Neural progenitor cell (in vitro differentiated cells): ENCODE measurements at places on chromosomes 3 and 15. TPM values are rescaled to one million over a fixed set of nuclear protein-coding genes. Genes with fewer than 3 reads are reported as not detected.

DNA sequence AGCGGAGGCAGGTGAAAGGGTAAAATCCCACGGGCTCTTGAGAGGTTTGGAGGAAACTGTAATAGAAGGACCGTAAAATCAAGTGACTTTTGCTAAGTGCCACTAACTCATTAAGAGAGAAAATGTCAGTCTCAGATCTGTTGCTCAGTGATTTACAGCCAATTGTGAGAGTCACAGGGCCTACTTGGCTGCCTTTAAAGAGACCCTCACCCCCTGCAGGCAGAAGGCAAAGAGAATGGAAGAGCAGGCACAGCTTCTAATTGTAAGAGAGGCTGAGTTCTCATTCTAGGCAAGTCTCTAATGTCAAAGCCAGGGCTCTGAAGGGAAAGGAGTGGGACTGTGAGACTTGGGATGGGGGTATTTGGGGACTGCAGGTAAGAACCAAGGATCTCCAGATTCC, 9.3 kb upstream of the SYNM start:
- DNase-seq, result peak; percentile 70

GRCh38 chr3:113662824-113663223, 33.6 kb downstream of the USF3 start:
- no peak for DNase-seq

DNA sequence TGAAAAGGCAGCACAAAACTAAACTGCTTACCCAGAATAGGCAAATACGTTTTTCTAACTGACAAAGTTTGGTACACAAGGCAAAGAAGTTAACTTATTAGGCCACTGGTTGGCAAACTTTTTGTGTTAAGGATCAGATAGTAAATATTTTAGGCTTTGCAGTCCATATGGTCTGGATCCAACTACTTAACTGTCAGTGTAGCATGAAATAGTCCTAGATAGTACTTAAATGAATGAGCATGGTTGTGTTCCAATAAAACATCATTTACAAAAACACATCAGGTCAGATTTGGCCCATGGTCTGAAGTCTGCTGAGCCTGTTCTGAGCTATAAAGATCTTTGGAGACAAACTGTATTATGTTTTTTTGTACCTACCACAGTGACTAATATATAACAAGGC, 136.9 kb downstream of the PCCB start:
- no peak for DNase-seq

GPD1L gene
- total RNA-seq, result 1.6 and 5.6 TPM in 2 replicates

GRCh38 chr15:80856809-80857377, 77.7 kb downstream of the CEMIP start:
- DNase-seq, result peak; percentile 75

- DNase-seq, result peak; percentile 6
These were observed 39.7 kb upstream of the LRRFIP2 start for GRCh38 chr3:37214076-37214475.

MAGI1 gene
- 40.6 and 48.4 TPM in 2 replicates for total RNA-seq

DNA sequence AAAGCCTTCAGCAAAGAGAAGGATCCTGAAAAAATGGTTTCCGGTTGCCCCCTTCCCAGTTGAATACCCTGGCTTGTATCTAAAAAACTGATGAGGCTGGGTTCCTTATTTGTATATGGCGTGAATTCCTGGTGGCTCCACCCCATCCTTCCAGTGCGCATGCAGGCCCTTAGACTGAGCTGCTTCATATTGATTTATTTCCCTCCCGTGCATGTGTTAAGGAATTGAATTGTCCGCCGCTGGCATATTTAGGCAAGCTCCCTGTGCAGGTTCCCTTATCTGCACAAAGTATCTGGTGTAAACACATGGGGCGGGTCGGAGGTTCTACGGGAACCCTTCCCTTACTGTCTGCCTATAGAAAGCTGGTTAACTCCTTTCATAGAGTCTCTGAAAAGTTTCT, 362.4 kb downstream of the FEZF2 start:
- peak; percentile 15 for DNase-seq

DNA sequence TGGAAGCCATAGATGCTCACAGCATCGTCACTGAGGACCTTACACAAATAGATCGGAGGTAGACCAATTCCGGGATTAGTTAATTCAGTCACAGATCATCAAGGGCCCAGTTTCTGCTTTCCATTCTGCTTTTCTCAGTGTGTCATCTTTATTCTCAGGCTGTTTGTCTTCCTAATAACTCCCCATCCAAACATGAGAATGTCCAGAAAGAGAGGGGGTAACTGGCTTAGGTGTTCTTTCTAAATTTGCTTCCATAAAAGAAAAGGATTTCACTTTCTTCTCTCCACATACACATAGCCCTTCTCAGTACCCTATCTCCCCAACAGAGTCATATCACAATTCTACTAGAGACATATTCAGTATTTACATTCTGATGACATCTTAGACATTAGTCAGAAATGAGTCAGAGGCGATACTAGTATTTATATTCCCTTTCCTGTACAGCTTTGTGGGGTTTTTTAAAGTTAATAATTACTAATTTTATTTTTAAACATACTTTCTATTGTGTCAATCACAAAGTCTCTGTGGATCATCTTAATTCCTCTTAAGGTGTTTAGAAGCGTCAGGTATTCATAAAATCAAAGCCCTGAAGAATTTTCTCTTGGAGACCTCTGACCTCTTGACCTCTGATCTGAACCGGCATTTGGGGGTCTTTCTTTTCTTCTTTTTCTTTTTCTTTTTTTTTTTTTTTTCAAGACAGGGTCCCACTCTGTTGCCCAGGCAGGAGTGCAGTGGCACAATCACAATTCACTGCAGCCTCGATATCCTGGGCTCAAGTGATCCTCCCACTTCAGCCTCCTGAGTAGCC, 24.3 kb upstream of the IL12A start:
- DNase-seq, result no peak

GOLGA8J gene
- total RNA-seq, result not detected in 2 replicates

- peak; percentile 9 for DNase-seq
These were observed 646.4 kb upstream of the ADAMTS9 start for GRCh38 chr3:65334045-65334665.

SH3GL3 gene
- 3.8 and 8.2 TPM in 2 replicates for total RNA-seq

DNA sequence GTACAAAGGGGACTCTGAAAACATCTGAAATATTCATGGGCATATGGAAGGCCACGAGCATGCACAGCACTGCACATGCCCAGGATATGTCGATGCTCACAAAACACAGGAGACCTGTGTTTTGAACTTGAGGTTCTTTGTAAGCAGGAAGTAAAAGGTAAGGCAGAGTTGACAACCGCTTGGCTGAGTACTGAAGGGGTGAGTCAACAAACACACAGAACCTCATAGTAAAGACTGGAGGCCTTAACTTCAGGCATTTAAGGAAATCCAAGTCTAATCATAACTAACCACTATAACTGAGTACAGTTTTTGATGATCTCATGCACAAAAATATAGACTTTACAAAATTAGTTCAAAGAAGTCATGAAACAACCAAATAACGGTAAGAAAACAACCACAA, 80.6 kb downstream of the MYO9A start:
- DNase-seq, result no peak

STRIT1 gene
- not detected in 2 replicates for total RNA-seq

DNA sequence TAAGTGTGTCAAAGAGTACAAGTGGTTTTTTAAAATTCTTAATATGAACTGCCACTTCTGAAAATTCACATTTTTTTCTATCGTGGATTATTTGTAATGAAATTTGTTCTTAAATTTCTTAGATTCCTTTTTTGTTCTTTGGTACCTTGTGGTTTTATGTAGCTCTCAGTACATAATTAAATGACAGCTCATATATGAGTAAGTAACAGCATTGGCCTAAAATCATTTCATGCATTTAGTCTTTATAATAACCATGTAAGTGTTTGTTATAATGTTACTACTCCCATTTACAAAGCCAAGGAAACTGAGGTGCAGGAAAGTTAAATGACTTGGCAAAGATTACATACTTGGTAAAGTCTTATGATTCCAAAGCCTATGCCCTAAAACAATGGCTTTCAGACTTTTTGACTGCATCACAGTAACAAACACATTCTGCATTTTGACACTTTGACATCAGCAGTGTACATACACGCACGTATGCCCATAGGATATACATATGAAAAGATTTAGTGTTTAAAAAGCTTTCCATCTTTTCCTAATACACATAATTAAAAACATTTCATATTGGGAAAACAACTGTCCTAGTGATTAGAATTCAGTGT, 14.9 kb downstream of the SPRED1 start:
- no peak for DNase-seq

RPP14 gene
- total RNA-seq, result 16.4 and 17.8 TPM in 2 replicates

EOMES gene
- not detected in 2 replicates for total RNA-seq

DNA sequence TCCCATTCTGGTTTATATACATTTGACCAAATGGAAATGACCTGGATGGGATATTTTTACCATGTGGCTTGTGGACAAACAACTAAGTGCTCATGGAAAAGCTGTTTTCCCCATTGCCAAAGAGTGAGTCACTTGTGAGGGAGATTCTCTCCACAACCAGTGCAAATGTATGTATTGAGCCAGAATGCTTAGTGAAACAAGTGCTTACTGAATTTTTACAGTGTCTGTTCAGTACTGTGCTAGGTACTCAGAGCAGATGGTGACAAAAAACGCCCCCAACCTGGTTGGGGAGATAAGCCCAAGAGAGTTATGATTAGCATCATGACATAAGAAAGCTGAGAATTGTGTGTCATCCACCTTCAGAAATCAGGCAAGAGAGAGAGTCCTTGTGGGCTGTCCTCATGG, 2.3 kb downstream of the CHP1 start:
- no peak for DNase-seq

DNA sequence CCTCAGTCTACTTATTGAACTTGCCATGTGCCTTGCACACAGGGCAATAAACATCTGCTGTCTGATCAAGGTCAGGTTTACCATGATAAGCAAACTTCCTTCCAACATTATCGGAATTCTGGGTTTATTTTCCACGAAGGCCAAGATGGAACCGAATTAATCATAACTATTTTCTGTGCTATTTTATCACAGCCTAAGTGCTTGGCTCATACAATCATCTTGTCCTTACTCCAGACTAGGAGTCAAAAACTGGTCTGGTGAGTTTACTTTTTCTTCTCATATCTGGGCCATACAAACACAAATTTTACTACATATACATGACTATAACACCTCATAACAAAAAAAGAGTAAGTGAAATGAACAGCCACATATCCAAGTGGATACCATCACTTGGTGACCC, 2.3 kb downstream of the FBN1 start:
- DNase-seq, result no peak

SEMA6D gene
- total RNA-seq, result 12.5 and 23.5 TPM in 2 replicates

DNA sequence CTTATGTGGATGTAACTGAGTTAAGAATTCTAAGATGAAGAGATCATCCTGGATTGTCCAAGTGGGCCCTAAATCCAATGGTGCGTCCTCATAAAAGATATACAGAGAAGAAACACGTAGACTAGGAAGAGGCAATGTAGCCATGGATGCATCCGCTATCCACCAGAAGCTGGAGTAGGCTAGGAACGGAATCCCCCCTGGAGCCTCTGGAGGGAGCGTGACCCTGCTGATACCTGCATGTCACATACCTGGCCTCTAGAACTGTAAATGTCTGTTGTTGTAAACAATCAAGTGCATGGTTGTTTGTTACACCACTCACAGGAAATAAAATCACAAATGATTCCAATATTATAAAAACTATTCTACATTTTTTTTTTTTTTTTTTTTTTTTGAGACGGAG, 254.5 kb upstream of the RORA start:
- no peak for DNase-seq

DNA sequence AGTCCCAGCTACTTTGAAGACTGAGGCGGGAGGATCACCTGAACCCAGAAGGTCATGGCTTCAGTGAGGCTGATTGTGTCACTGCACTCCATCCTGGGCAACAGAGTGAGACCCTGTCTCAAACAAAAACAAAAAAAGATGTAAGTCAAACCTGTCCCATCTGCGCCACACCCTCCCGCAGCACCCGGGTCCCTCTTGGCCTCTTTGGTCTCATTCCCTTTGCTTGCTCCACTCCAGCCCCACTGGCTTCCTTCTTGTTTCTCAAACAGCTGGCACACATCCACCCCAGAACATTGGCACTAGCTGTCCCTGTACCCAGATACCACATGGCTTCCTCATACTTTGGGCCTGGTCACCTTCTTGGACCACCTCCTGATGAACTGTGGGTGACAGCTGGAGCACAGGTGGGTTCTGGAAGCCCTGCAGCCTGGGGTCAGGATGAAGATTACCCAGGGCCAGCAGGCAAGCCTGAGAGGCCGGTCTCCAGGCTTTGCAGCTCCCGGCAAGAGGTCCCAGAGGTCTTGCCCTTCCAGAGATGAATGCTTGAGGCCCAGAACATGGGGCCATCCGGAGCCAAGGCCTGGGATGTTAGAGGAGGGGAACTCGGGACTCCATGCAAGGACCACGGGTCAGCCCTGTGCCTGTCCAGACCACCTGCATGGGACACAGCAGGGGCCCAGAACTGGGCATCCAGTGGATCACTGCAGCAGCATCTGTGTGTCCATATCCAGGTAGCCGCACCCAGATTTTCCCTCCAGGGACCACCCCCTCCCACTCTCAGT, 10.9 kb upstream of the GATA2 start:
- no peak for DNase-seq

GRCh38 chr15:87135109-87135508, 1055.4 kb downstream of the AGBL1 start:
- no peak for DNase-seq

DNA sequence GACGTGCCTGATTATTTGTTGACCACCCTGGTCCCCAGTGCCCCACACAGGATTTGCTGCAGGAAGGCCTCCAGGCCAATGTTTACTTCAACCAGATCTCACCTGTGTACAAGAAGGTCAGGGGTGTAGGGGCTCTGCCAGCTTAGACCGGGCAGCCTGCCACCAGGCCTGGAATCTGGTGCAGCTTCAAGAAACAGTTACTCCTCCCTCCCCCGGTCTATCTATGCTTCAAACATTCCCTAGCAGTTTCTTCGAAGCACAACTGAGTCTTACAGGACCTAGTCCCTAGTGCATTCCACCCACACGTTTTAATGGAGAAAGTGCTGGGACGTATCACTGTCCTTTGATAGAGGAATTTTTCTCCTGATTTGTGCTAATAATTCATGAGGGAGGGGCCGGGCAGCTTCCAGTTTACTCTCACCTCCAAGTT, 8.0 kb downstream of the SH3BP5 start:
- no peak for DNase-seq

SI gene
- not detected in 2 replicates for total RNA-seq

OR4M2 gene
- total RNA-seq, result not detected in 2 replicates

GRCh38 chr15:69653846-69654245, 201.2 kb downstream of the RPLP1 start:
- no peak for DNase-seq

DNA sequence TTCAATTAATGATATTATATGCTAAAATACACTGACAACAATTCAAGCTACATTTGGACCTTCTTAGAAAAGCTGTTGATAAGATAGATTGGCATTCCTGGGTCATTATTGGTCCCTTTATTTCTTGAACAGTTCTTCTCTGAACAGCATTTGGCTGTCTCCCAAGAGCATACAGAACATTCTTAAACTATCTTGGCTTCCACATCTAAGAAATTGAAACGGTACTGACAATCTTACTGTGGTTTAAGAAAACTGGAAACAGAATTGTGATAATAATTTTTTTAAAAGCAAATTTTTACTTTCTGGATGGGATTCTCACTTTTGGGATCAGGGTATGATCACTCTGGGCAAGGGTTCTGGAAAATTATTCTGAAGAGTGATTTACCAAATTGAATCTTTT, 161.7 kb upstream of the ZNF385D start:
- DNase-seq, result no peak

GRCh38 chr3:113626503-113627371, 69.7 kb downstream of the USF3 start:
- DNase-seq, result peak; percentile 86

DUOXA1 gene
- not detected in 2 replicates for total RNA-seq

ADAMTS7 gene
- total RNA-seq, result 19.2 and 56.6 TPM in 2 replicates
